Sigmoid colon (tissue), 7 donors: ENCODE measurements at places on chromosomes 2 and 18. TPM values are rescaled to one million over a fixed set of nuclear protein-coding genes. Genes with fewer than 3 reads are reported as not detected.

DNA sequence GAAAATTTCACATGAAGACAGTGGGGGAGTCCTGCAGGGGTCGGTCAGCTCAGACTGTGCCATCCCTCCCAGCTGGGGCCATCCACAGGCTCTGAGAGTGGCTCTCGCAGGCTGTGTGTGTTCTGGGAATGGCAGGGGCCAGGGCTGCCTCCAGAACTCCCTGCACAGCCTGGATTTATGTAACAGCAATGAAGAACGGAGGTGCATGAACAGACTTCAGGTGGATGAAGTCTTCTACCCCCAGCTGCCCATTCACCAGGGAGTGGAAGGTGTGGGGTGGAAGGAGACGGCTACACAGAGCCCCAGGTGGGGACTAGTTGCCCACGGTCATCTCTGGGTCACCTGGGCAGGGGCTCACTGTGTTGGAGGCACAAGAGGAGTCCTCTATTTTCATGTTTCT lies 56.1 kb upstream of the HDAC4 start:
- H3K27ac ChIP-seq: no peak overlapping the region
- H3K27me3 ChIP-seq: no peaks in the 10 kb centered on the region
- no peaks in the 10 kb centered on the region for H3K36me3 ChIP-seq
- no peak for DNase-seq

DNA sequence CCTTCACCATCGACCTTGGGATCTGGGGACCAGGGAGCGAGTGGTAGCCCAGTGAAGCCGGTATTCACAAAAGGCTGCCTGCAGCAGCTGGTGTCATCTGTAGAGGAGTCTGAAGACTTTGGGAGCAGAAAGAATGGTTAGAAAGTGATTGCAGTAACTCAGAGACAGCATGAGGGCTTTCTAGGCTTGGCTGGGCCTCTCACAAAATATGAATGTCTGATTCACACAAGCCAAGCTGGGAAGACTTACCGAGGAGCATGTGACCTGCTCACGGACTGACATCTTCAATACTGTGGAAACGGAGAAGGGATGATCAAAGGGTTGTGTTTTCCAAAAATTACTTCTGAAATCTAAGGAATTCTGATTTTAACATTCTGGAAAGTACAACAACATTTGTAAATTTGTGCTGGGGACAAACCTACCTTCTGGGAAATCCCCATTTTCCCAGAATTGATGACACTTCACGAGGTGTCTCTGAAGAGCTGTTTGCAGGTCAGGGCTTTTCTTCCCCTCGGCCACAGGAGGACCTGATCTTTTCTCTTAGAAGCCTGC lies 111.7 kb downstream of the ACOXL start:
- H3K27ac ChIP-seq: no peak overlapping the region
- no peaks in the 10 kb centered on the region for H3K36me3 ChIP-seq
- DNase-seq: no peak
- no peak overlapping the region for H3K4me3 ChIP-seq
- no peaks in the 10 kb centered on the region for H3K4me1 ChIP-seq

GRCh38 chr18:52620926-52621439 lies 281.0 kb downstream of the DCC start:
- no peak overlapping the region for H3K27ac ChIP-seq
- H3K4me3 ChIP-seq: no peak overlapping the region
- no peaks in the 10 kb centered on the region for H3K27me3 ChIP-seq
- no peaks in the 10 kb centered on the region for H3K36me3 ChIP-seq
- H3K4me1 ChIP-seq: no peaks in the 10 kb centered on the region

KIF5C gene
- total RNA-seq: 7.6 TPM

EFR3B gene
- 0.49 TPM for total RNA-seq

UPP2 gene
- total RNA-seq: not detected

SERPINB12 gene
- not detected for total RNA-seq

- no peak overlapping the region for H3K27ac ChIP-seq
- no peaks in the 10 kb centered on the region for H3K4me1 ChIP-seq
- no peak overlapping the region for H3K4me3 ChIP-seq
- DNase-seq: no peak
These were observed 133.2 kb downstream of the ARHGAP15 start for GRCh38 chr2:143262389-143262788.

DNA sequence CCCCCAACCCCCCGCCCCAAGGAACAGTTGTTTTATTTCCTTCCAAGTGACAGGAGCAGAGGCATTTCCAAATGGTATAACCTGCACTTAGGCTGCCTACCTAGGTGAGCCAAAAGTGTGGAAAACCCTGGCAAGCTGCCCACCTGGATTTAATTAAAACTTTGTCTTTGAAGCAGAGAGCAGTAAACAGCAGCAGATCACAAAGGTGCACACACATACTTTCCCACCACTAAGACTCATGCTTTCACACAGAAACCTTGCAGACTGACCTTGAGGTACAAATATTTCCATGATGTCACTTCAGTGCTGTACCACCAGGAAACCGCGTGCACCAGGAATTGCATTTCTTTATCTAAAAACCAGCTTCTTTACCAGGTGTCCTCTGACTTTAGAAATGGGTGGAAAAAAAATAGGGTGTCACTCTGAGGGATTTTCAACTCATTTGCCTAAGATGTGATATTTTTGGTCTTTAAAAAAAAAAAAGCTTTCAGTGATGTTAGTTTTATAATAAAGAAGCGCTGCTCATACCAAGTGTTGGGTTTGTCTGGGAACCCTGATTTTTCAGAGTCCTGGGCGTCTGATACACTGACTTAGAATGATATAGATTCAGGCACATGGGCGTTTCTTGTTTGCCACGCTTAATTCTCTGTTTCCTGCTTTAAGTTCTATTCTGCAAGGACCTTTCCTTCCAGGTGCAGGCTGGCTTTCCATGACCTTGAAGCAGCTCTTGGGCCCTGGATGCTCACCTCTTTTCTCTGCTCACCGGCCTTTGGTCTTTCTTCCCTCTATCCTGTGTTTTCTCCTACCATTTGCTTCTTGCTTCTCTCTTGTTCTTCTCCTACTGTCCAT lies 70.7 kb upstream of the BCL2L11 start:
- H3K4me3 ChIP-seq: no peak overlapping the region
- H3K27ac ChIP-seq: no peak overlapping the region
- DNase-seq: no peak
- H3K4me1 ChIP-seq: no peaks in the 10 kb centered on the region
- no peaks in the 10 kb centered on the region for H3K27me3 ChIP-seq
- no peaks in the 10 kb centered on the region for H3K36me3 ChIP-seq

- H3K36me3 ChIP-seq: no peaks in the 10 kb centered on the region
- H3K4me1 ChIP-seq: peaks cover 21% of the 10 kb centered on the region
- H3K4me3 ChIP-seq: no peak overlapping the region
- no peak overlapping the region for H3K27ac ChIP-seq
- no peaks in the 10 kb centered on the region for H3K27me3 ChIP-seq
These were observed 171.9 kb upstream of the GATA6 start for GRCh38 chr18:21997207-21998143.

- DNase-seq: no peak
- H3K4me1 ChIP-seq: no peaks in the 10 kb centered on the region
- no peak overlapping the region for H3K27ac ChIP-seq
- H3K4me3 ChIP-seq: no peak overlapping the region
- no peaks in the 10 kb centered on the region for H3K27me3 ChIP-seq
These were observed 238.0 kb downstream of the UBE2E3 start for GRCh38 chr2:181218401-181218821.

AOX1 gene
- 20.8 TPM for total RNA-seq

DNA sequence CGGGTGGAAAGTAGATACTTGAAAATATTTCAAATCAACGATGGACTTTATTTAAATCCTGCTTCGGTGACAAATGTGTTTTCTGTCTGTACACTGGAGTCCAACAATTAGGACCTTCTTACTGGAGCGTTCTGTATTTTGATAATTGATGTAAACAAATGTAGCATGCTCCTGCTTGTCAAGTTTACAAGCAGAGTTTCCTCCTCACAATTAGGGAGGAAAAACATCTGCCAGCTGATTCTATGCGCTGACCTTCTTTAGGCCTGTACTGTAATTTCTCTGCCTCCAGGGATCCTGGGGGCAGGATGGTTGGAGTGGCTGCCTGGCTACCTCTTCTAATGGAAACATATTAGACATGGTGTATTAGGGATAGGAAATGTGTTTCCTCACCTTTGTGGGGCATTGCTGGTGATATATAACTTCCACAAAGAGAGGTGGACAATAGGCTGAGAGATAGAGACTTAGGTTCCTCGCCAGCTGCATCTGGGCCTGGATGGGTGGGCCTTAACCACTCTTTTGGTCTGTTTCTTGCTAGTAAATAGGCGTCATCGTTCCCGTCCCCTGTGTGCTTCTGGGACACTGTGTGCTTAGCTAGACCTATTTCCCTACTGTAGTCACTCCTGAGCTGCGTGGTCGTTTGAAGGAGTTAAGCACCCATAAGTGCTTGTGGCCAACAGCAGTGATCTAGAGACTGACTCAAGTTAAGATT lies 19.3 kb downstream of the GATA6 start:
- H3K4me3 ChIP-seq: no peak overlapping the region
- DNase-seq: no peak
- H3K27ac ChIP-seq: peak overlapping the region; percentile 83
- H3K27me3 ChIP-seq: no peaks in the 10 kb centered on the region
- no peaks in the 10 kb centered on the region for H3K36me3 ChIP-seq

STON1 gene
- 218 TPM for total RNA-seq

DNA sequence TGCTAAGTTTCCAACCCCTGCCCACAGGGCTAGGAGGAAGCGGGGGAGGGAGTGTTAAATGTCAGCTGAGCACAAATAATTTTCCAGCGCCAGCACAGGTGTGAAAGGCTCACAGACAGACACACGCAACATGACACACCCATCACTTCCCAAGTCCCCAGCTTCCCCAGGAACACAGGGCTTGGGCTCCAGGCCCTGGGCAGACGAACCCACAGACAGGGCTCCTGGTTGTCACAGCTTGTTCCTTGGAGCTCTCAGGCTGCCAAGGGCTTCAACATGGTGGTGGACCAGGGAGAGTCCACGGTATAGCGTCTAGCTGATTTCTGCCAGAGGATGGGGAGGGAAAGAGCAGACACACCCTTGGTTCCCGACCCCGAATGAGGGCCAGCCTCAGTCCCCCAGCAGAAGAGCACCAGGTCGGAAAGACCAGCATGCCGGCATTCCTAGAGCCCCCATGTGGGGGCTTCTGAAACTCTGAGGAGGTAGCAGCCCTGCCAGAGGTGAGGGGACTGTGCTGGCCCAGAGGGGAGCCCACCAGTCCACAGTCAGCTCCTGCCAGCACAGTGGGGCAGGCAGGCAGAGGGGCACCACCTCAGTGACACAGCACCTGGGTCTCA lies 1.9 kb downstream of the DUSP2 start:
- no peaks in the 10 kb centered on the region for H3K4me1 ChIP-seq
- peak; percentile 56 for DNase-seq
- no peak overlapping the region for H3K27ac ChIP-seq
- H3K4me3 ChIP-seq: no peak overlapping the region
- H3K27me3 ChIP-seq: peaks cover under 1% of the 10 kb centered on the region

DNA sequence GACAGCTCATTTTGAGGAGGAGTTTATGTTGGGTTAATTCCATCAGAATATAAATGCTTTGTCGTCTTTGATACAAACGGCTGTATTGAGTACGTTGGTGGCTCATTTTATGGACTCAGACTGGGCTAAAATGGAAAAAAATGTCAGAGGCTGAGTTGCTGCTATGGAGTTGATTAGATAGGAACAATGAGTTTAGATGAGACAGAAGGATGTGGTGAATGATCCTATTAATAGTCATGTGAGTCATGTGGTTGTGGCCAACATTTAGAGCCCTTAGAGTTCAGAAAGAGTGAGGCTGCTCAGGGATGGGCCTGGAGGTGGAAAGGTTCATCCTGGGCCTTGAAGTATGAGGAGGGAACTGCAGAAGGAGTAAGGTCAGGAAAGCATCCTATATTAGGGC lies 434.2 kb downstream of the MEIS1 start:
- no peaks in the 10 kb centered on the region for H3K36me3 ChIP-seq
- no peak overlapping the region for H3K27ac ChIP-seq
- H3K27me3 ChIP-seq: no peaks in the 10 kb centered on the region
- H3K4me3 ChIP-seq: no peak overlapping the region
- no peak for DNase-seq

METTL4 gene
- total RNA-seq: 5.4 TPM

DNA sequence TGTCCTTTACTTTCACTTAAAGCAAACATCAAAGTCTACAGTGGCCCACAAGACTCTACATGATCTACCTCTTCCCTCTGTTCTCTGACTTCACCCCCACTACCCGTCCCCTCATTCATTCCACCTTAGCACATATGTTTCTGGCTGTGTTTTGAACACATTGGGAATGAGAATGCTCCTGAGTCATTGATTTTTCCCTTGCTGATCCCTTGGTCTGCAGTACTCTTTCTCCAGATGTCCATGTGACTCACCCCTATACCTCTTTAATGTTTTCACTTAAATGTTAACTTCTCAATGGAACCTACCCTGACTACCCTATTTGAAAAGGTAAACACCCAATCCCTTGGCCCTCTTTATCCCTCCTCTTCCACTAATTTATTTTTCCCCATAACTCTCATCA lies 30.7 kb upstream of the FRZB start:
- no peaks in the 10 kb centered on the region for H3K27me3 ChIP-seq
- H3K4me3 ChIP-seq: no peak overlapping the region
- no peaks in the 10 kb centered on the region for H3K4me1 ChIP-seq
- no peaks in the 10 kb centered on the region for H3K36me3 ChIP-seq

TFCP2L1 gene
- total RNA-seq: 0.36 TPM
